Posterior vena cava (tissue), 2 donors: ENCODE measurements at places on chromosomes 7 and 10. TPM values are rescaled to one million over a fixed set of nuclear protein-coding genes. Genes with fewer than 3 reads are reported as not detected.

GJD4 gene
- total RNA-seq, result not detected

- no peak for DNase-seq
Measured at GRCh38 chr7:107355616-107356015, 114.2 kb upstream of the GPR22 start.

- DNase-seq, result no peak
Measured at GRCh38 chr10:93703066-93703465, 674 bp upstream of the FRA10AC1 start.

DNA sequence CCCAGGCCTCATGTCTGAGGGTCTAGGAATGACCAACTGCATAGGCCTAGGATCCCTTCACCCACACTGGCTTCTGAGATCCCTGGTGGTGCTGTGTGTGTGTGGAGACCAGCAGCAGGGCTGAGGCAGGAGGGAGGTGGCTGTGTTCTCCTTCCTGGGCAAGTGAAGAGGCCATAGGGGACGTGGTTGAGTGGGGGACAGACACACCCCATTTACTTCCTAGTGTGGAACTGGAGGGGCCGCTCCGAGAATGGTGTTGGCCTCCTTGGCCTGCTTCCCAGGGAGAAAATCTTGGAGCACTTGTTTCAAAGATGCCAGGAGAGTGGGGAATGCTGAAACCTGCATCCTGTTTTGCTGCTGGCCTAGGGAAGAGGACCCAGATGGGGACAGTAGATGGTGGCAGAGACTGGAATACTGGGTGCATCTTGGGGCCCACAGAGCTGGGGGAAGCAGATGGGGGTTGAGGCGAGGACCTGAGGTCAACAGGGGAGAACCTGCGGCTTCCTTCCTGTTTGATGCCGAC lies 19.1 kb downstream of the UBTD1 start:
- no peak for DNase-seq

GRCh38 chr10:87605628-87606251 lies 53.9 kb upstream of the PAPSS2 start:
- no peak for DNase-seq
